ENCODE measurements at places on chromosomes 6 and 20.

DNA sequence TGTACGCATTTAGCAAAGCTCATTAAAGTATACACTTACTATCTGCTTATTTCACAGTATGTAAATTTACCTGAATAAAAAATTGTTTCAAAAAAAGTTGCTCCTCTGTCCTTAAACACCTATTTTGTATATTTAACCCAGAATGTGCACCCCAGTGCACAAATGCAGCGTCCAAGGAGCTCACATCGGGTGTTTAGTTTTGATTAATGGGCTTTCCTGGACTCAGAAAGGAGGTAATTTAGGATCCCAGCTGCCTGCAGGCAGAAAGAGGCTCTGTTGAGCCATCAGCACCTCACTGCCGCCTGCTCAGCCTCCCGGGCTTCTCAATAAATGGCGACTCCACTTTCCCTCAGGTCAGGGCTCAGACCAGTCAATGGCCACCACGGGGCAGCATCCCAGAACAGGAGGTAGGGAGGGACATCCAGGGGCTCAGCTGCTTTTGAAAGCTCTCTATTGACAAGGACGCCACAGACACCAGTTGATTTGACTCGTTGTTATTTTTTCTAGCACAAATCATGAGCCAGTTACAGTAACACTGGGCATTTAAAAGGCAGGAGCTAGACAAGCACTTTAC is 70.2 kb upstream of the TBC1D7 start:
- no peak for DNase-seq

- no peak for DNase-seq
Observed at GRCh38 chr6:84332139-84333034, 104.9 kb upstream of the CEP162 start.

- no peak for DNase-seq
Observed at GRCh38 chr6:164258421-164258820, 843.9 kb downstream of the QKI start.

DNA sequence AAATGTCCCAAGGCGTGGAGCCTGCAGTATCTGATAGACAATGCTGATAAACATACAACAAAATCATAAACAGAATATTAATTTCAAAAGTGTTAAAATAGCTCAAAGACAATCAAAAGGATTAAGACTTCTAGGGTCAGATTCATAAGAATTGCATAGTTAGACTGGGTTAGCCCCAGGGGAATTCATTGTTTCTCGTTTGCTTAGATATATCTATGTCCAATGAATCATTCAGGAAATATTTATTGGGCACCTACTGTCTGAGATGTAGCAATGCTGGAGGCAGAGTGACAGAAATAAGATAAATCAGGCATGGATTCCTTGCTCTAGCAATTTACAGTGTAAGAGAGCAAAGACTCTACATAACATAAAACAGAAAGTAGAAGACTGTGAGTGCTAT is 124.4 kb upstream of the PRL start:
- no peak for DNase-seq

GRCh38 chr20:57392512-57393271 is 1.5 kb downstream of the RBM38 start:
- no peak for DNase-seq

DNA sequence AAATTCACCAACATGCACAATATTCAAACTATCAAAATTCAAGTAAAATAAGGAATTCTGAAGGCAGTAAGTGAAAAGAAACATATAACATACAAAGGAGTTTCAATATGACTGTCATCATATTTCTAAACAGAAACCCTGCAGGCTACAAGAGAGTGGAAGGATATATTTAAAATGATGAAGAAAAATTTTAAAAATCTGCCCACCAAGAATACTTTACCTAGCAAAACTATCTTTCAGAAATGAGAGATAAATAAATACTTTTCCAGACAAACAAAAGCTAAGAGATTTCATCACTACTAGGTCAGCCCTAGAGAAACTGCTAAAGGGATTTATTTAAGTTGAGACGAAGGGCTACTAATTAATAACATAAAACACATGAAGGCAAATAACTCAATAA is 73.8 kb upstream of the MANEA start:
- DNase-seq = no peak

DNA sequence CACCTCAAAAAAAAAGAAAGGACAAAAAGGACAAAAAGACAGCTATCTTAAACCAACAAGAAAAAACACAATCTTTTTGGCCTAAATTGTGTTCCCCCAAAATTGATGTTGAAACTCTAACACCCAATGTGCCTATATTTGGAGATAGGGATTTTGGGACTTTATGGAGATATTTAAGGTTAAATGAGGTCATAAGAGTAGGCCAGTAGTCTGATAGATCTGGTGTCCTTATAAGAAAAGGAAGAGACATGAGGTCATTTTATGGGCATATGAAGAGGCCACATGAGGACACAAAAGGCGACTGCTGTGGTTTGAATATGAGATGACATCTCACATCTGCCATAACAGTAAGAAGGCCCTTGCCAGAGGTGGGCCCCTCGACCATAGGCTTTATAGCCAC is 49.5 kb downstream of the TRIM38 start:
- no peak for DNase-seq

GRCh38 chr20:38871560-38871953 is 54.7 kb upstream of the FAM83D start:
- DNase-seq = no peak

- DNase-seq = peak; percentile 67
Observed at GRCh38 chr20:31894980-31895675, 24.7 kb downstream of the TTLL9 start.

DNA sequence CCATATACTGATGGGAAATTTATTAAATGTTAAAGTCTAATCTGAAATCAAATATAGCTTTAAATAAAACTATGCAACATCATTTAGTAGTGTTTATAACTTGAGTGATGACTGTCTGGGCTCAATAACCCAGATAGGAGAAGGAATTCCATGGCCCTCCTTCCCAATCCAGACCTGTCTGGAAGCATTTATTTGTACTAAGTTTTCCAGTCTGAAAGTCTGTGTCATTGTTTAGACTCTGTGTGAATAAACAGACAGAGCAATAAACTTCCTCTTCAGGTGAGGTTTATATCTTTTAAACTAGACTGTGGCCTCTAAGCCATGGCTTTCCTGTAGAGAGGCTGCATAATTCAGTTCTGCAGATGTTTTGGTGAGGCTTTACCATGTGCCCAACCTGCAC is 176.4 kb downstream of the SOX4 start:
- no peak for DNase-seq

DNA sequence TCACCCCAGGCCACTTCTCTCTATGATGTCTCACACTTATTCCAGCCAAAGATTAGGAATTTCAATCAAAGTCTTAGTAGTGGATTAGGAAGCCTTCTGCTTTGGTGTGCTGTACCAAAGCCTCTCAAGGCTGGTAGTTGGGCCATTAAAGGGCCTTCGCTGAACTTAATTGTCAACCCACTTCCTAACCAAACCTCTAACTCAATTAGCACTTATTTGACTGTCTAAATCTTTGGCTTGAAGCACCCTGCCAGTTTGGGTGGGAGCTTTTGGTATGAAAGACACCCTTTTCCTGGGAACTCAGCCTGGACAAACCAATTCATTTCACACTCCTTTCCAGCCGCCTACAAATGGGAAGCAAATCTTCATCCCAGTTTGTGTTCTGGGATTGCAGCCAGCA is 81.5 kb downstream of the BMP2 start:
- no peak for DNase-seq

GRCh38 chr6:38695227-38695900 is 7.6 kb downstream of the GLO1 start:
- DNase-seq = no peak

DNA sequence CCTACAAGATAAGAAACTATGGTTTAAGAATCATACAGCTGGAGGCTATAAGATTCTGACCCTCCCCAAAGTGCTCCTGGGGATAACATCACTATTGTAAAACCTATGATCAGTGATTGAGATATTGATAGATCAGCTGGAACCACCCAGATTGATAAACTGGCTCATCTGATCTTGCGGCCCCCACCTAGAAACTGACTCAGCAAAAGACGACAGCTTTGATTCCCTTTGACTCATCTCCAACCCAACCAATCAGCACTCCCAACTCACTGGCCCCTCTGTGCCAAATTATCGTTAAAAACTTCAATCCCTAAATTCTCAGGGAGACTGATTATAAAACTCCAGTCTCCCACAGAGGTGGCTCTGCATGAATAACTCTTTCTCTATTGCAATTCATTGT is 106.4 kb downstream of the SCP2D1 start:
- DNase-seq = no peak

DNA sequence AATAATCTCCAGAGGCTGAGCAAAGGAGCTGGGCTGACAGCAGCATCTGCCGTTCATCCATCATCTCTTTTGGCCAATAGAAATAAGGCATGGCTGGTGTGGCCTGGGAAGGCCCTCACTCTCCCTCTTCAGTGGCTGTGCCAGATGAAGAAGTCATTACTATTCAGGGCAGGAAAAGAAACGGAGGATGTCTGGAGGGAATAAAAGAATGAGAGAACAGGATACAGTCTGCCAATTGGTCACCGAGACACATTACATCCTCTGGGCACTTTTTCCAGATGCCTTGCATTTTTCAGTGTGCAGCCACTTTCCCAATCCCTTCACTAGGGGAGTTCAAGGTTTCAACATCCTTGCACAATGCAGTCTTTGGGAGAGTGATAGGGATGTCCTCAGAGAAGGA is 32.2 kb upstream of the VGLL2 start:
- DNase-seq = peak; percentile 11

DNA sequence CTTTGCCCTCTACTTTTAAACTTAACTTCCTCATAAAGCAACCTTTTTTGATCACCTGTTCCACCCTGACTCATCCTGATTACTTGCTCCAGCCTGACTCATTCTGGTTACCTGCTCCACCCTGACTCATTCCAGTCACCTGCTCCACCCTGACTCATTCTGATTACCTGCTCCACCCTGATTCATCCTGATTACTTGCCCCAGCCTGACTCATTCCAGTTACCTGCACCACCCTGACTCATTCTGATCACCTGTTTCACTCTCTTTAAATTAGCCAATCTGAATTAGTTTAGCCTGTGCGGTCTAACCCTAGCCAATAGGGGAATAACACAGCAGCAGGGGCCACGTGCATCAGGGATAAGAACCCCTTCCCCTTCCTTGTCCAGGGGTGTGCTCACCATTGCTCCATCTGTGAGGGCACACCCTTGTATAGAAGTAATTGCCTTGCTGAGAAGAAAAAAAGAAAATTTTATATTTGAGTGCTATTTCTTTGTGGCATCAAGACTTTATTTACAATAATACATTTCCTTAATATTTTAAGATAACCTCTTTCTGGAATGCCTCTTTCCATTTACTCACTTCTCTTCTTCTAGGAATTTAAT is 17.9 kb downstream of the HLA-G start:
- no peak for DNase-seq

DNA sequence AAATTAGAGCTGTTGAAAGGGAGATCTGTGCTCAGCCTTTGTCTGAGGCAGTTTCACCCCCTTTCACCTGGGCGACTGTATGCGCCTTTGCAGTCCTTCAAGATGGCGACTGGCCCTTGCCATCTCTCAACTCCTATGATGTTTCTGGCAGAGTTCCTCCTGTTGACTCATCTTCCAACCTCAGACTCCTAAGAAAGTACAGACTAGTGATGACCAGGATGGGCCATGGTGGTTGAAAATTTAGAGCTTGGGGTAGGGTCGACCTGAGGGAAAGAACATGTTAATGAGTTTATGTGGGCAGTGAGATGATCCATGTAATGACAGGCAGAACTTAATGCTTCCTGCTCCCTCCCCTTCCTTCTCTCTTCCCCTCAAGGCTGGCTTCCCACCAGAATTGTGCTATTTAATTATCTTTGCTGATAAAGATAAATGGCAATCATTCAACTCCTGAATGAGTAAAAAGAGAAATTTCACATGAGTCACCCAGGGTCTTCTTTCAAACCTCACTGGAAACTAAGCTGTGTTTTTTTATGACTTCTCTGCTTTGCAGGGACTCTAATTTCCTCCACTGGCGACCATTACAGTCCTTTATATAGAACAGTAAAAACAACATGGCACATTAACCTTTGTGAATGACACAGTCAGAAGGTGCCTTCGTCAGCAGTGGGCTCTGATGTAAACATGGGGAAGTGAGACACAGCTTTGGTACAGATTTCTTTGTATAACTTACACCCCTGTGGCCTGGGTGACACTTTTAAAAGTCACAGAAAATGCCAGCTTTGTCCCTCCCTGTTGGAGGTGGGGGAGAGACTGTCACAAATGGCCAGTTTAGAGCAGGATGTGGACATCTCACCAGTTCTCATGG is 103.5 kb downstream of the SCP2D1 start:
- DNase-seq = no peak

GRCh38 chr20:37673444-37673843 is 20.4 kb upstream of the CTNNBL1 start:
- DNase-seq = no peak

DNA sequence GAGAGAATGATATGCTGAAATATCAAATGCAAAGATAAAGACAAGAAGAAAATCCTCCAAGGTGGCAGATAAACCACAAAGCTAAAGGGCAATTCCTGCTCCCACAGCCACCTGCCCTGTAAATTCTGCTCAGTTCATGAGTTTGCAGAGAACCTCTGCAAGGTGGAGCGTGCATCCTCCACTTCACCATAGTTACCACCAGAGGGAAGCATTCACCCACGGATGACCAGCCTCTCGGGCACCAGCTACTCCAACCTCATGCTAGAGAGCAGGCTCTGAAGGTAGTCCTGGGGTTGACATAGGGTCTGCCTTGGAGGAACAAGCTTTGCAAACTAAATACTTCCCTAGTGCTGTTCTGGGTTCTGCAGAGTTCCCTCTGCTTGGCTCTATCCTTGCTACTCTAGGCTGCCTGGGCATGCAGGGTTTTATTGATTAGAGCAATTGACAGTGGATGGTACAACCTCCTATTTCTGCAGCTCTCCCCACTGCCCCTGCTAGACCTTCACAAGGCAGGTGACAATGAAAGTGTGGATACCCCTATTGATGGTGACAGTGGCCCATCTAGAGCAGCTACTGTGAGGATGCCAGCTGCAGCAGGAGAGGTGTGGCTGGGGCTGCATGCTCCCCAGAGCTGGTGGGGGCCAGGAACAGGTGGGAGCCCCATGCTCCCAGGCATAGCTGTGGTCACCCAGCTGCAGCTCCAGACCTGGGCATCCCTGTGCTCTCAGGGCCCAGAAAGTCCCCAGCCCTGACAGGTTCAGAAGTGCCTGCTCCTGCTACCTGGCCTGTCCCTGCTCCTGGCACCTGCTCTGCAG is 51.1 kb downstream of the GGTLC1 start:
- DNase-seq = no peak

- no peak for DNase-seq
Observed at GRCh38 chr20:58233881-58234528, 5.6 kb upstream of the ANKRD60 start.

GRCh38 chr6:27188885-27189418 is 58.5 kb upstream of the PRSS16 start:
- no peak for DNase-seq
